NCI-H1694 (cell line): ENCODE measurements at places on chromosomes 6 and 20.

GRCh38 chr20:59010995-59011873, 4.2 kb upstream of the CTSZ start:
- DNase-seq = no peak

- no peak for DNase-seq
Measured at GRCh38 chr6:66230591-66230990, 523.6 kb upstream of the EYS start.

GRCh38 chr6:150175586-150176151, 32.8 kb downstream of the PPP1R14C start:
- no peak for DNase-seq

DNA sequence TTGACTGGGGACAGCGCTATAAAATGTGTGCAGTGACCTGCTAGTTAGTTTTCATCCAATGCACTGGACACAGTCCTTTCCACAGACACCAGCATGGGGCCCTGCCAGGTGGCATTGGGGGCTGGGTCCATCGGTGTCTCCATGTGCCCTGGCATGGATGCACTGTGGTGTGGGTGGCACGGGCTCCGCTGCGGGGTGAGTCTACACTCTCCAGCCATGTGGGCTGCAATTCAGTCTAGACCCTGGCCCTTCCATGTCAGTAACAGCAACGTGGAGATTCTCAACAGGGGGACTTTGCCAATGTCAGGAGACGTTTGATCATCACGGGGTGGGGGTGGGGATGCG, 100.0 kb downstream of the RAMACL start:
- no peak for DNase-seq

DNA sequence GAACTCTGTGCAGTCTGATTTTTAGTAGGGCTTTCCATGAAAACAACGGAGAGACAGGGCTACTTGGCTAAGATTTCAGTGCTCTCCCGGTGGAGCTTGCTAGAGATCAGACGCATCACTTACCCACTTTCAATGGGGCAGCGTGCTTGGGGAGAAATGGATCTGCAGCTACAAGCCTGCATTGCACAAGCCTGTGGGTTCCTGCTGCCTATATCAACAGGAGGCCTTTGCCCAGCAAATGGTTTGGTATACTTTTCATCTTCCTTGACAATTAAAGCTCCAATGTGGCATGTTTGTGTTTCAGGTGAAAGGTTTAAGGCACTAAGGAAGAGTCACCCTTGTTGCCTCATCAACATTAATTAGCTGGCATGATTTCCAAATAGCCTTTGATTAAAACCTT, 136.0 kb upstream of the FOXQ1 start:
- DNase-seq = no peak

DNA sequence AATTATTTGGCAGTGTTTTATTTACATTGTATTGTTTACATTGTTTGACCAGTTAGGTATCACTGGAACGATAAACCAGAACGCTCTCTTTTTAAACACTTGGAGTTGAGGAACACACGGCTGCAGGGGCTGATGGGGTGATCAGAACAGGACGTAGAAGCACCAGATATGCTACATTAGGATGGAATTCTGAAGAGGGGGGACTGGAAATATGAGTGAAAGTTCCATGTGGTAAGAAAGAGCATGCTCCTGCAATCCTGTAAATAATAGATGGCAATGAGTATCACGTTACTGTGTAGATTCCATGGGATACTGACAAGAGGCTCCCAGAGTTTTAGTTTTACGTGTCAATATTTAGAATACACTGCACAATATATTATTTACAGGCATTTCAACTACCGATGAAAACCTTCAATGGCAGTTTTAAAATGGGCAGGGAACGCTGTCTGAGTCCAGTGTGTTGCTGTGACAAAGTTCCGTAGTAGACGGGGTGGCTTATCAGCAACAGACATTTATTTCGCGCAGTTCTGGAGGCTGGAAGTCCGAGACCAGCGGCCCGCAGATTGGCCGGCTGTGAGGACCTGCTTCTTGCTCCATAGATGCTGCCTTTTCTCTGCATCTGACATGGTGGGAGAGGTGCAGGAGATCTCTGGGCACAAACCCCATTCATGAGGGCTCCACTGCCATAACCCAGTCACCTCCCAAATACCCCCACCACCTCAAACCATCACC, 43.1 kb downstream of the SYNJ2 start:
- no peak for DNase-seq

GRCh38 chr6:13378669-13379590, 50.6 kb upstream of the TBC1D7 start:
- no peak for DNase-seq

- no peak for DNase-seq
Measured at GRCh38 chr20:25078662-25079061, 3.3 kb downstream of the VSX1 start.

- DNase-seq = no peak
Measured at GRCh38 chr20:39857187-39857586, 831.8 kb downstream of the MAFB start.

DNA sequence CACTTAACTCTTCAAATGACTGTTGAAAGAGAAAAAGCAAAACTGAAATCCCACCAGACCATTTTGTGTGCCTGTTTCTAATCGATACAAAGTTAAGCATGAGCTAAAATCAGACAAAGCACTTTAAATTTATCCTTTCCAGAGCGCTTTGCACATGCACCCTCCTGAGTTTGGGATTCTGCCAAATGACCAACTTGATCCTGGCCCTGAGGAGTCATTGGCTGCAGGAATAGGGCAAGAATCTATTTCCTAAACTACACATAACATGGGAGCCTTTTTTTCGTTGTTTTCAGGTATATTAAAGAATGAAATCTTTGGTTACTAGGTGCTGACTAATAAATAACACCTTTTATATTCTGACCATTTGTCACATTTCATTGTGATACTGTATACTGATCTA, 23.8 kb upstream of the MTHFD1L start:
- DNase-seq = no peak

DNA sequence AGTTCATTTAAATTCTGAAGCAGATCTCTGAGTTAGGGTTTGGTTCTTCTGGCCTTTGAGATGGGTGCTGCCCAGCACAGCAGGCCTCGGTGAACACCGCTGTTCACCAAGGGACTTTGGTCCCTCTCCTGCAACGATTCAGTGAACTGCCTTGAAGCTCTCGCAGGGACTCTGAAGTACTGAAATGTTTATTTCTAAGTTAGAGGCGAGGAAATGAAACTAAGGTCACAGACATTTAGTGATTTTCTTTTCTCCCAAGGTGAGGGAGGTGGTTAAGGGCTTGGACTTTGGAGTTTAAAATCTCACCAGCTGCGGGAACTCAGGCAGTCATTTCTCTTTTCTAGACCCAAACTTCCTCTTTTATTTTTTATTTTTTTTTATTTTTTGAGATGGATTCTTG, 26.2 kb downstream of the E2F3 start:
- DNase-seq = no peak

DNA sequence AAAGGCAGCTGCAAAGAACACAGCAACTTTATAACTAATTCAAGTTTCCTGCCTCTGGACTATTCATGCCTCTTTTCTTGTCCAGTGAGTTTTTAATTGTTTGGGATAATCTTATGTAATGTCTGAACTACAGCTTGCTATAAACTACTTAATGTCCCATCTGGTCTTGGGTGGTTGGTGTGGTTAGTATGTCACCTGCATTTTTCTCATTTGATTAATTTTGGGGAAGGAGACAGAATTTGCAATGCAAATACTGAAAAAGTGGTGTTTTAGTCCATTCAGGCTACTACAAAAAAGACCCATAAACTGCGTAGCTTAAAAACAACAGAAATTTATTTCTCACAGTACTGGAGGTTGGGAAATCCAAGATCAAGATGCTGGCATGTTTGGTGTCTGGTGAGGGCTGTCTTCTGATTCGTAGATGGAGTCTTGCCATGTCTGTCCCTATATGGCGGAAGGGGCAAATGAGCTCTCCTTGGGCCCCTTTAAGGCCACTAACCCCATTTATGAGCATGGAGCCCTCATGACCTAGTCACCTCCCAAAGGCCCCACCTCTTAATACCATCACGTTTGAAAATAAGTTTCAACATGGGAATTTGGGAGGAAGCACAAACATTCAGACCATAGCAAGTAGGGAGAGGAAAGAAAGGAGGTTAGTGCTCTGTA, 22.4 kb downstream of the RNF8 start:
- no peak for DNase-seq

DNA sequence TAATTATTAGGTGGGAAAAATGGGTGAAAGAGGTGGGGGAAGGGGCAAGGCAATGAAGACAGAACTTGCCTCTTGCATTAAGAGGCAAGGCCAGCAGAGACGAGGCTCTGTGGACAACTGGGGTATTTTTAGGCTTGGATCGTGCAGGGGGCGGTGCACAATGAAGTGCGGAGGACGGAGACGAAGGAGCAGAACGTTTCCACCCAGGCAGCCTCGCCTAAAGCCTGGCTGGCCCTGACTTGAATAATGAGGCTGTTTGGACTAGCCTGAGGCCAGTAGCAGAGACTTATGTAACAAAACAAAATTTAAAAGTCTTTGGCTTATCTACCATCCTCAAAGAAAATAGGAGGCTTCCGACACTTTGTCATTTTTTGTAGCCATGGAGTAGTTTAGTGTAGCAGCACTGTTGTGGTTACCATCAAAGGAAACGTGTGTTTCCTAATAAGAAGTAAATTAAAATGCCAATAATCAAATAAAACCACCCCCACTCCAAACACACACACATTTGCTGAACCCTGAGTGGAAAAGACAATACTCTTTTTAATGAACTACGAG, 370.0 kb upstream of the CNR1 start:
- DNase-seq = no peak

- peak; percentile 9 for DNase-seq
Measured at GRCh38 chr6:117601811-117602150, 530 bp downstream of the GOPC start.

- DNase-seq = no peak
Measured at GRCh38 chr6:34490390-34491090, 24.7 kb downstream of the PACSIN1 start.

- peak; percentile 34 for DNase-seq
Measured at GRCh38 chr6:97440590-97441176, 157.7 kb upstream of the MMS22L start.

DNA sequence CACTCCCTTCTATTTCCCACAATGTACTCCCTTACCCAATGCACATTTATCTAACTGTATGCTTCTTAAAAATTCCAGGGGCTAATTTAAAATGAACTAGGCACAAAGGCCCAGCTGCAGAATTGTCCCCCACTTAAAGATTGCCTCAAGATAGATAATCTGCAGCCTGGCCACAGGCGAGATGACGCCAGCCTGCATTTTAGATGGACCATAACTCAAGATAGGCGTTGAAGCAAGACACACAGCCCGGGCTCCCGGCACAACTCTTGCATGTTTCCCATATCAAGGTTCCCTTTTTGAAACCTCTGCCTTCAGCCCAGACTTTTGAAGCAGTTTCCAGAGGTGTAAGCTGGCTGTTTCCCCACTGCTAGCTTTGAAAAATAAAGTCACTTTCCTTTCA, 3.2 kb upstream of the REPS1 start:
- DNase-seq = no peak

DNA sequence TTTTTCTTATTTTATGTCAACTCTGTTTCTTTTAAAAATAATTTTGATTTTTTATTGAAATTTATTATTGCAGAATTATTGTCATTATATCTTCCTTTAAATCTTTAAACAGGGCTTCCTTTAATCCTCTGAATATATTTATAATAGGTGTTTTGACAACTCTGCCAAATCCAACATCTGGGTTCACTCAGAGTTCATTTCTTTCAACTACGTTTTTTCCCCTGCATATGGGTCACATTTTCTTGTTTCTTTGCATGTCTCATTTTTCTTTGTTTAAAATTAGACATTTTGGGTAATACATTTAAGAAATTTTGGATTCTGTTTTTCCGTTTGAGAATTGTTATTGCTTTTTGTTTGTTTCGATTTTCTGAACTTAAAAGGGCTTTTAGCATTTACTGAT, 655.1 kb upstream of the CITED2 start:
- DNase-seq = no peak

DNA sequence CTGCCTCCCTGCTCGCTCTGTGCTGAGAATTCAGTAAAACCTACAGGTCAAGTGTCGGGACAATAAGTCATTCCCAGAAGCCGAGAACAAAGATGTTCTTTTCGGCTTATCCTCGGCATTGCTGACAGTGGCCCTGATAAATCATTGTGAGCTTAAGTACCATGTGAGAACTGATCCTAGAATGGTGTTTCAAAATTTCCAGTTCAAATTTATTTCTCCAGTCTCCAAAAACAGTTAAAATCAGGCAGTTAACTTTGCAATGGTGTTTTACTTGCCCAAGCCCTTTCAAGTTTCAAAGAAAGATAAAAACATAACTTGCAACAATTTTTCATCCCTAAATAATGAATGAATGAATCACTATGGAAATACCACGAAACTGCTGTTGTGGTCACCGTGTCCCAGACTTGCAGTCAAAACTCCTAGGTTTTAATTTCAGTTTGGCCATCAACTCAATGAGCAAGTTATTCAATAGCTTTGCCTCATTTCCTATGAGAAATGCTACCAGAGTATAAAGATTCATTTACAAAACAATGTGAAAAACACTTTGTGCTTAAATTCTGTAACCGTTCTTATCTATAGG, 4.3 kb downstream of the ATP5F1E start:
- no peak for DNase-seq

- DNase-seq = no peak
Measured at GRCh38 chr6:69185276-69185675, 550.2 kb downstream of the ADGRB3 start.

GRCh38 chr20:20505554-20505953, 137.7 kb downstream of the INSM1 start:
- no peak for DNase-seq

DNA sequence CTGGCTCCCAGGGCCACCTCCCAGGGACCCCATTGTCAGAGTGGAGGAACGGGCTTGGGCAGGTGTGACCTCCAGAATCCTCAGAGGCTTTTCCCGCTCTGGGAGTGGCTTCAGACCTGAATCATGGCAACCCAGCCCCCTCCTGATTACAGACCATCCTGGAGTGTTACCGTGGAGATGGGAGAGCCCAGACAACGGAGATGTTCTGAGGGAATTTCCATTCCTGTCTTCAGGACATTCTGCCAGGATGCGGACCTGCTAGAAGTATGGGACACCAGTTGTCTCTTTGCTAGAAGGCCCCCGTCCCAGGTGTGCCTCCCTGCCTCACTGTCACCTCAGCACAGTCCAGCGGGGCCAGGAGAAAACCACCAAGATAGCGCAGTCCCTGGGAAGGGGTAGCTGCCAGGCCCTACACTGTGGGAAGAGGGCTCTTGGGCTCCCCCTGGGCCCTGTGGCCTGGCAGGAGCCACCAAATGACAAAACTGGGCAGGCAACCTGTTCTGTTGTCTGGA, 109.9 kb downstream of the PSMB1 start:
- no peak for DNase-seq

GRCh38 chr6:69887714-69888345, 21.5 kb downstream of the COL19A1 start:
- DNase-seq = no peak
